ENCODE measurements at places on chromosomes 2 and 18. TPM values are rescaled to one million over a fixed set of nuclear protein-coding genes. Genes with fewer than 3 reads are reported as not detected.

Gene STK16
- 20.9 TPM for total RNA-seq

Gene SERPINB12
- not detected for total RNA-seq

Gene TGFA
- total RNA-seq = 0.64 TPM

Gene GNAL
- total RNA-seq = 8.6 TPM

Gene GPR35
- total RNA-seq = 0.38 TPM

Measured in NCI-H460 (cell line).